Activated B cell treated with CpG ODN at 0.5 μM for 24 hours (primary cell): ENCODE measurements at places on chromosomes 1 and 21. TPM values are rescaled to one million over a fixed set of nuclear protein-coding genes. Genes with fewer than 3 reads are reported as not detected.

The A3GALT2 gene
- total RNA-seq: not detected in 2 replicates

The AMY1C gene
- not detected in 2 replicates for total RNA-seq

The NECTIN4 gene
- not detected in 2 replicates for total RNA-seq

The FNDC10 gene
- total RNA-seq: 0.46 and 0.60 TPM in 2 replicates

The CSMD2 gene
- not detected in 2 replicates for total RNA-seq

DNA sequence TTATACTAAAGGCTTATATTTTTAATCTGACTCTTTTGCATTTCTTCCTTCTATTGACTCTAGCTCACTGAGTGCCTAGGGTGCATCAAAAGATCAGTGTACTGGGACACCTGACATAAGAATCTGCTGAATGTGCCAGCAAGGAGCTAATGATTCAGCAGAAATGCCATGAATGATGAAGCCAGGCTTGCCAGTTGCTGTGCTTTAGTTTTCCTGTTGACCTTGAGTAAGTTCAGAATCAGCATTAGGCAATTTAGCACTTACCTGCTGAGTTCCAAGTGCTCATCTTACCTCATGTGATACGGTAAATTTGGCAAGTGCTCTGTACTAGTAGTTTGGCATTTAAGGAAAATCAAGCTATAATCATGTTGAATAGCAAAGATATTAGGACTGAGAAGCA, 523.2 kb upstream of the B3GALT2 start:
- H3K27me3 ChIP-seq: no peaks in the 10 kb centered on the region
- no peak for DNase-seq
- H3K4me1 ChIP-seq: no peaks in the 10 kb centered on the region
- H3K36me3 ChIP-seq: no peaks in the 10 kb centered on the region
- no peak overlapping the region for H3K27ac ChIP-seq
- no peak overlapping the region for H3K4me3 ChIP-seq

- H3K36me3 ChIP-seq: peaks cover 66% of the 10 kb centered on the region
- DNase-seq: no peak
- H3K27me3 ChIP-seq: no peaks in the 10 kb centered on the region
Observed at GRCh38 chr21:46661211-46661625, 25.7 kb downstream of the PRMT2 start.

DNA sequence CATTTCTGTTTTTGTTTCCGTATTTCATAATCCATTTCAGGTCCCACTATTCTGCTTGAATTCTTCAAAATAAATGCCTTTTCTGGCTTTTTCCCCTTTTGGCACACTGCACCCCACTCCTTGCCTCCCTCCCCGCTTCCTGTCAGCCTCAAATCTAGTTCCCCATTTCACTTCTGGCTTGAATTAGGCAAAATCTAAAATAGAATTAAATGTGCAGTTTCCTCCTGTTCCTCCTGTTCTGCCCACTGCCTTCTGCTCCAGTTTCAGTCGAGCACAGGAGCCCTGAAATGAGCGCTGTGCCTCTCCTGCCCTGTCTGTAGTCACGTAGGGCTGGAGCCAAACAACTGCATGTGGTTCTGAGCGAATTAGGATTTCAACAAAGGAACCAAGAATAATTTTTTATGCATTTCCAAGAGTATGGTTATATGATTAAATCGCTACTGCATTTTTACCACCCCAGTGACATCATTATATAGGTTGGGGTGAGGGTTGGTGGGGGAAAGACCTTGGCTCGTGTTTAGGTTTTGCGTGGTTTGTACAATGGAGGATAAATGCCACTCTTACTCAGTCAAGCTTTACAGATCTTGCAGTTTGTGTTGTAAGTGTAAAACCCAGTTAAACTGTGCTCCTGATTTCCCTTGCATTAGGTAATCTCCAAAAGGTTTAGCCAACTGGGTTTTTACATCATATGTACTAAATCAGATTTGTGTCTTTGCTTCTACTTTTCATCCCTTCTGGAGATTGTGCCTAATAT, 114.9 kb downstream of the VPS13D start:
- peak; percentile 17 for DNase-seq
- H3K36me3 ChIP-seq: peaks cover 53% of the 10 kb centered on the region
- H3K27ac ChIP-seq: peak overlapping the region; percentile 88
- no peaks in the 10 kb centered on the region for H3K27me3 ChIP-seq
- H3K4me3 ChIP-seq: peak overlapping the region; percentile 79

GRCh38 chr1:101128211-101128727, 102.7 kb upstream of the DPH5 start:
- peaks cover 62% of the 10 kb centered on the region for H3K4me1 ChIP-seq
- no peaks in the 10 kb centered on the region for H3K36me3 ChIP-seq
- no peak for DNase-seq

DNA sequence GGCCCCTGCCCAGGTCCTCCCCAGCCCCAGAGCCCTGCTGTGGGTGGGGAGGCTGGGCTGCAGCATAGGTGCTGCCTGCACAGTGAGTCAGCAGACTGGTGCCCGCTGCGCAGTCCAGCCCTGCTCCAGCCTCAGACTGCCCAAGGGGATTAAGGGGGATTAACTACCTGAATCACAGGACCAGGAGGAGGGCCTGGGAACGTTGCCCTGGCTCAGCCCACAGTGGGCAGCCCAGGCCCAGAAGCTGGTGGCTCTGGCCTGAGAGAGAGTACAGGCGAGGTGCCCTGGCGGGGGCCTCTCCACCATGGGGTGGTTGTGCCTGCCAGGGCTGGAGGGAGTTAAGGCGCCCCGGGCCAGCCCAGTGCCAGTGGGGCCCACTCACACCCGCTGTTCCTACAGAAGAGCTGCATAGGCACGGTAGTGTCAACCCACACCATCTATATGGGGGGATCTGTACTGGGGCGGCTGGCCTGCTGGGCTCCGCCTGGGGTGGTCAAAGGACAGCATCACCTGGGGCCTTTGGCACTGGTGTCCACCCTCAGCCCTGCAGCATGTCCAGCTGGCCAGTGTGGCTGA, 2.3 kb downstream of the OBSCN start:
- no peaks in the 10 kb centered on the region for H3K36me3 ChIP-seq
- no peak overlapping the region for H3K4me3 ChIP-seq
- no peak overlapping the region for H3K27ac ChIP-seq
- no peak for DNase-seq
- no peaks in the 10 kb centered on the region for H3K27me3 ChIP-seq

DNA sequence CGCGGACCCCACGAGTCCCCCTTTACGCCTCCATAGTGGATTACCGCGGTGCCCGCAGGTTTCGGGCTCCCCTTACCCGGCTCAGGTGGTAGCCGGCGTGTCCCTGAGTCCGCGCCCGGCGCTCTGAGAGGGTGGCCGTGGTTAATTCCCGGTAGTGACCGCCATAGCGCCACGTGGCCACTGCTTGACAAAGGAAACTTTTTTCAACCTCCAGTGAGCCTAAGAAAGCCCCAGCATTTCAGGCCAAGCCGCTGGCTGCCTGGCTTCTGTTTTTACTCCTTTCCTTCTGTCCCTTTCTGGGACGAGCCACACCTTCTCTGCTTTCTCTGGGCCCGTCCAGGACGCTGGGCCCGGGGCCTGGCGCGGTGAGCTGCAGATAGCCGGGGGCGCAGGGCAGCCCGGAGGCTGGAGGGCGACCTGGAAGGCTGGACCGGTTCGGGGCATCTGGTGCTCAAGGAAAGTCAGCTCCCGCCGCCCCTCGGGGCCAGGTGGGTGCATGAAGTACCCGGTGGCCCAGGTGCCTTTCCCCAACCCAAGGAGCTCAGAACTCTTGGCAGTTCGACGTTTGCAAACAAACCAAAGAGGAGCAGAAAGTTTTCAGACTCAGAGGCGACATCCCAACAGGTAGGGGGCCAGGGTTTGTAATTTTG, 540 bp upstream of the C1orf198 start:
- H3K4me1 ChIP-seq: peaks cover 9% of the 10 kb centered on the region
- peaks cover 4% of the 10 kb centered on the region for H3K36me3 ChIP-seq
- H3K27me3 ChIP-seq: peaks cover 22% of the 10 kb centered on the region
- H3K27ac ChIP-seq: no peak overlapping the region
- DNase-seq: no peak
- H3K4me3 ChIP-seq: peak overlapping the region; percentile 87

DNA sequence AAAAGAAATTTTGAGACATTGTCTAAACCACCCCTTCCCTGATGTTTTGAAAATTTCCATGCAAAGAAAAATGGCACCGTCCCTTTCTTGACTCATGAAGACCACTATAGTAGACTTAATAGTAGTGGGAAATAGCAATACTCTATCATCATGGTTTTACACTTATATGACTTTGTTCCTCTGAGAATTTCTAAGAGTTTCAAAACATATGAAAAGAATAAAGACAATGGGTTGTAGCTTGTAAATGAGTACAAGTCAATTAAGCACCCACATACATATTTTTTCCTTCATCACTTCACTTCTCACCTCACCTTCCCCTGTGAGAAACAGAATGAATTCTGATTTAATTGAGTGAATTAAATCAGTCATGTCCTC, 151.7 kb downstream of the LYPLAL1 start:
- no peaks in the 10 kb centered on the region for H3K4me1 ChIP-seq
- no peak for DNase-seq
- H3K36me3 ChIP-seq: peaks cover 6% of the 10 kb centered on the region
- H3K4me3 ChIP-seq: no peak overlapping the region
- H3K27ac ChIP-seq: no peak overlapping the region
- H3K27me3 ChIP-seq: no peaks in the 10 kb centered on the region
